Stimulated activated CD8-positive, alpha-beta memory T cell treated with anti-CD3 and anti-CD28 coated beads, Interleukin-7, amount 100 ng/mL, for 4 hours (primary cell): ENCODE measurements at places on chromosomes 4 and X.

- no peak for DNase-seq
These were observed 43.3 kb downstream of the SMC1A start for GRCh38 chrX:53379008-53379710.

- no peak for DNase-seq
These were observed 10.9 kb upstream of the HTRA3 start for GRCh38 chr4:8258552-8259212.

DNA sequence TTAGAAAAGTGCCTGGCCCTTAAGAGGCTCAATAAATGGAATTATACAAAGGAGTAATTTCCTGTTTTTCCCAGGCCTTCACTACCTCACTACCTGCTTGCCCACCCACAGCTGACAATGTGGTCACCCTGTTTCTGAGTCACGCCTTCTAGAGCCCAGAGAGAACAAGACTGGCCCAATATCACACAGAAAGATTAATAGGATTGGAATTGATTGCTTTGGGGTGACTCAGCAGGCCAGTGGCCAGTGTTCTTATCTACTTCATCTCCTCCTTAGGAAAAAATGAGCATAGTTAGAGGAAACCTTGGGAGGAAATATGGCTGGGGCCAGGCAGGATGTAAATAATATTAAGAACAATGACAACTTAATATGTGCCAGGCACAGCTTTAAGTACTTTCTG is 4.5 kb upstream of the FGF16 start:
- DNase-seq: no peak

GRCh38 chr4:56129431-56129861 is 180.7 kb downstream of the CEP135 start:
- no peak for DNase-seq

- no peak for DNase-seq
These were observed 15.2 kb downstream of the ASB11 start for GRCh38 chrX:15299941-15300851.
